CD4-positive, alpha-beta memory T cell (primary cell): ENCODE measurements at places on chromosomes 5 and 9. TPM values are rescaled to one million over a fixed set of nuclear protein-coding genes. Genes with fewer than 3 reads are reported as not detected.

DNA sequence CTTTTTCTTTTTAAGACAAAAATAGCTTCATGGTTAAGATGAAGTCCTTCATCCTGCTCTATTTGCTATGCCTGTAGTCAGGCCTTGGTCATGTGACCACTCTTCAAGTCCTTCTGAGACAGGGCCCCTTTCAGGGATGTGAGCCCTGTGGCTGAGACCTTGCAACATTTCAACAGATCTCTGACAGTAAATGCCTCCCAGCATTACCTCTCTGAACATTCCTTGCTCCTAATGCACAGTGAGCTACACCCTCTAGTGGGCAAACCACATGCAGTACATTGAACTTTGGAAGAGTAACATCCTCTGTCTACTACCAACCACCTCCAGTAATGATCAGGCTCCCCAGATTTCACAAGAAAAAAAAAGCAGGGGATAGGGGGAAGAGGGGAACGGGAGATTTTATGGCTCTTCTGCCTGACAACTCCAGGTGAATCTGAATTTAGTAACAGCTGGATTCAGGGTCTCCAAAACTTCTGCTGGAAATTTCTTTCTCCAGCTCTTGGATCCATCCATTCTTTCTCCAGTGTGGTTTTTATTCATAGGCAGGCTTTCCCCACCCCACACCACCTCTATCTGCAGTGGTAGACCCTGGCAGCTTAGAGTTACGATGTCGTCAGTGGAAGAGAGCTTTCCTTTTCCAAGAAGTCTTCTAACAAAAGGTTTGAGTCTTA lies 8.9 kb upstream of the FBXO38 start:
- H3K4me1 ChIP-seq: no peaks in the 10 kb centered on the region
- no peaks in the 10 kb centered on the region for H3K27me3 ChIP-seq
- peak; percentile 6 for DNase-seq
- H3K4me3 ChIP-seq: no peak overlapping the region

DNA sequence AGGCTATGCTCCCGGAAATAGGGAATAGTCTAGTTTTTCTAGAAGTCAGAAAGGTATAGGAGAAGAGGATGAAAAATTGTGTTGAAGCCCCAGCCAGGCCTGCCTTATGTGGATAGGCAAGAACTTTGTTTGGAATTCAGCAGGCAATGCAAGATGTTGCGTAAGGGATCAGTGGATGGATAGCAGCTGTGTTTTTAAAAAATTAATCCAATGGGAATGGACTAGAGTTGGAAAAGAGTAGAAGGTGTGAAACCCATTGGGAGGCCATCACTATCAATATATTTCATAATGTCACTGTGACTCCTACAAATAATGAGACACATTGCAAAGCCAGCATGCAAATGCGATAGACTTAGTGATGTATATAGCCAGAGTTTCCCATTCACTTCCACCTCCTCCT lies 281.9 kb downstream of the MARCHF11 start:
- no peak overlapping the region for H3K27ac ChIP-seq
- H3K27me3 ChIP-seq: no peaks in the 10 kb centered on the region
- no peak overlapping the region for H3K4me3 ChIP-seq
- H3K36me3 ChIP-seq: no peaks in the 10 kb centered on the region

The RGS7BP gene
- polyA plus RNA-seq: not detected

GRCh38 chr5:138028971-138029365 lies 3.9 kb downstream of the FAM13B start:
- H3K27me3 ChIP-seq: no peaks in the 10 kb centered on the region
- peak overlapping the region; percentile 1 for H3K4me3 ChIP-seq
- no peaks in the 10 kb centered on the region for H3K36me3 ChIP-seq
- no peak for DNase-seq

The SLC22A4 gene
- polyA plus RNA-seq: not detected

GRCh38 chr5:80192507-80193241 lies 63.2 kb downstream of the SERINC5 start:
- DNase-seq: no peak
- no peaks in the 10 kb centered on the region for H3K36me3 ChIP-seq
- H3K4me3 ChIP-seq: peak overlapping the region; percentile 43
- no peaks in the 10 kb centered on the region for H3K27me3 ChIP-seq
- H3K27ac ChIP-seq: peak overlapping the region; percentile 69

DNA sequence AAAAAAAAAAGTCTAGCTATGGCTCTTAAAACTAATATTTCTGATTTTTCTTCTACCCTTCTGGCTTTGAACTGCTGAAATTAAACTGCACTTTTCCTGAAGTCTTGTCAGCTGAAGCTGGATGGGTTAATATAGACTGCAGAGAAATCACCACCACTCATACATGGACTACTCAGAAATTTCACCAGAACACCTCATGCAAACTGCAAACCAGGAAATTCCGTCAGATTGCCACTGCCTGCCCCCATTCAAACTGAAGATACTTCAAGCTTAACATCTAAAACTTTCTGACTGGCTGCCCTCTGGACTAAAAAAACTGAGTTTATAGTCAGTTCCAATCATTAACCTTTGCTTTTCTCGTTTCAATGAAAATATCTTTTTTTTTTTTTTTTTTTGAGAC lies 11.6 kb upstream of the ANXA2R start:
- DNase-seq: no peak
- no peaks in the 10 kb centered on the region for H3K27me3 ChIP-seq
- no peak overlapping the region for H3K4me3 ChIP-seq
- H3K4me1 ChIP-seq: no peaks in the 10 kb centered on the region

DNA sequence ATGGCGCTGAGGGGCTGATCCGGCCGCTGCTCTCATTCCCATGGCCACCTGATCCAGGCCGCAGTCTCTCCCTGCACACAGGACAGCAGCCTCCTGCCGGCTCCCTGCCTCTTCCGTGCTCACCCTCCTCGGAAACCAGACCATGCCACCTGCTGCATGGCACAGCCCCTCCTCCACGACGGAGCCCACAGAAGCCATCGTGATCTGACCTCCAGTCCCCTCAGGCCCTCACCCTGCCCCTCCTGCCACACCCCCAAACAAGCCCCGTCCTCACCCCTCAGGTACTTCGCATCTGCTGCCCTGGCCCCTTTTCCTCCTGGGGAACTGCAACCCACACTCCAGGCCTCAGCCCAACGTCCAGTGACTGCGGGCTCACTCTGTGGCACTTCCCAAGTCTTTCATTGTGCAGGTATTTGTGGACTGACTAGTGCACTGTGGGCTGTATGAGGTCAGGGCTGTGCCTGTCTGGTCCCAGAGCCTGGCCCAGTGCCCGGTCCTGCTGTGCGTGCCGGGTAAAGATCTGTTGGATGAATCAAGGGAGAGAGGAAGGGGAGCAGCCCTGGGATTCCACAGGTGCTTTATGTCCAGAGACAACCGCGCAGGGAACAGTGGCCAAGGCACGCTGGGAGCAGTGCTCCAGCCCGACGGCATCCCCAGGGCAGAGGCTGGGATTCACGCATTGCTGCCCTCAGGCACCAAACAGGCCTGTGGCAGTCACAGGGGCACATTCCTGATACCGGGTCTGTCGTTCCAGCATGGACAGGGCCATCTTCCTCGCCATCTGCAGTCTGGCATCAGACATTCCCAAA lies 86.1 kb downstream of the ADAMTS2 start:
- H3K27me3 ChIP-seq: no peaks in the 10 kb centered on the region
- no peak overlapping the region for H3K4me3 ChIP-seq
- no peak overlapping the region for H3K27ac ChIP-seq
- no peak for DNase-seq

The OR13C9 gene
- not detected for polyA plus RNA-seq

DNA sequence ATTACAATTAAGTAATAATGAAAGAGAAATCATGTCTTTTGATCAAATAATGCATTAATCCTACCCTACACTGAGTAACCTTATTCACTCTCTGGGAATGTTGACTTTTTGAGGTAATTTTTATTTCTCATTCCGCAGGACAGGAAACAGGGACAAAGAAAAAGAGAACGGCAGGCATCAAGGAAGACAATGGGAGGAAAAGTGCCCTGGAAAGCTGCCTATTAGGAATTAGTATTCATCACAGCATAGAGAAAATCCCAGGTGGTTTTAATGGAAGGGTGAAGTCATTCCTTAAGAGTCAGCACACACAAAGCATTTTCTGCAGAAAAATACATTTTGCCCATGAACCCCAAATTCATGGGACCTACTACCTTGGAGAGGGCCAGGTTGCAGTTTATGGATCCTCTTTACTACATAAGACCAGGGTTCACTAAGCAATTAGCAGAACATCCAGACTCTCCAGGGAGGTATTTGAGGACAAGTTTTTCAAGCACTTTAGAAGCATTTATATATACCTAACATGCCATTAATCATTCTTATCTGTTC lies 9.4 kb downstream of the FSTL4 start:
- no peak overlapping the region for H3K4me3 ChIP-seq
- H3K36me3 ChIP-seq: no peaks in the 10 kb centered on the region
- no peak overlapping the region for H3K27ac ChIP-seq
- no peak for DNase-seq
- no peaks in the 10 kb centered on the region for H3K27me3 ChIP-seq

The PCDHGA5 gene
- not detected for polyA plus RNA-seq

The RLN2 gene
- polyA plus RNA-seq: 8.5 TPM

The CENPK gene
- 30.7 TPM for polyA plus RNA-seq

GRCh38 chr5:76801159-76801802 lies 17.5 kb upstream of the F2RL1 start:
- H3K36me3 ChIP-seq: no peaks in the 10 kb centered on the region
- H3K4me1 ChIP-seq: no peaks in the 10 kb centered on the region
- H3K4me3 ChIP-seq: no peak overlapping the region
- no peaks in the 10 kb centered on the region for H3K27me3 ChIP-seq

The SARDH gene
- 2.5 TPM for polyA plus RNA-seq

GRCh38 chr9:22840641-22841040 lies 394.0 kb downstream of the DMRTA1 start:
- no peaks in the 10 kb centered on the region for H3K4me1 ChIP-seq
- no peak overlapping the region for H3K4me3 ChIP-seq
- no peaks in the 10 kb centered on the region for H3K36me3 ChIP-seq
- no peak for DNase-seq
- no peak overlapping the region for H3K27ac ChIP-seq

The ABCA1 gene
- polyA plus RNA-seq: 1.0 TPM

GRCh38 chr9:78826527-78826926 lies 529.6 kb downstream of the PSAT1 start:
- no peaks in the 10 kb centered on the region for H3K4me1 ChIP-seq
- H3K27ac ChIP-seq: no peak overlapping the region
- H3K36me3 ChIP-seq: no peaks in the 10 kb centered on the region
- H3K4me3 ChIP-seq: no peak overlapping the region
- H3K27me3 ChIP-seq: no peaks in the 10 kb centered on the region
- no peak for DNase-seq

- peaks cover 3% of the 10 kb centered on the region for H3K36me3 ChIP-seq
- no peak overlapping the region for H3K4me3 ChIP-seq
- H3K4me1 ChIP-seq: peaks cover 12% of the 10 kb centered on the region
- H3K27ac ChIP-seq: no peak overlapping the region
Observed at GRCh38 chr9:36163786-36164170, 5.4 kb upstream of the CCIN start.

DNA sequence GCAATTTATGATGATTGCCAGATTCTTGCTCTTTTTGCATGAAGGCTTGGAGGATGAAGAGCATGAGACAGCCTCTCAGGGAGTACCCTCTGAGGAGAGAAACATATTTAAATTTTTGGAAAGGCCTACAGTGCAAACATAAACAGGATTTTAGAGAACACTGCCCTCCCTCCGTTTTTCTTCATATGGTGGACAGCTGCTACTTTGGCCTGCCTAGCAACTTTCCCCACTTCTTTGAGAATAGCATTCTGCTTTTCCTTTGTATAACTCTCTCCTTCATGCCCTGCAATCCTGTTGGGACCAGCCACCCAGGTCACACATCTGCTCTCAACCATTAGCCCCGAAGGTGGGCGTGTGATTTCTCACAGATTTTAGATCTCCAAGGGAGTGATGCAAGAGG lies 20.5 kb upstream of the TXN start:
- H3K4me1 ChIP-seq: no peaks in the 10 kb centered on the region
- no peak for DNase-seq
- no peak overlapping the region for H3K4me3 ChIP-seq
- H3K27ac ChIP-seq: no peak overlapping the region
- H3K27me3 ChIP-seq: no peaks in the 10 kb centered on the region
- H3K36me3 ChIP-seq: no peaks in the 10 kb centered on the region

- no peak overlapping the region for H3K27ac ChIP-seq
- no peak overlapping the region for H3K4me3 ChIP-seq
- no peak for DNase-seq
- H3K36me3 ChIP-seq: no peaks in the 10 kb centered on the region
- no peaks in the 10 kb centered on the region for H3K27me3 ChIP-seq
Observed at GRCh38 chr9:27212191-27212590, 84.8 kb downstream of the EQTN start.
